Hematopoietic multipotent progenitor cell (in vitro differentiated cells): ENCODE measurements at places on chromosomes 2 and 18.
A peak's percentile ranks its signal among the peaks of the same experiment; 100 is the strongest.

DNA sequence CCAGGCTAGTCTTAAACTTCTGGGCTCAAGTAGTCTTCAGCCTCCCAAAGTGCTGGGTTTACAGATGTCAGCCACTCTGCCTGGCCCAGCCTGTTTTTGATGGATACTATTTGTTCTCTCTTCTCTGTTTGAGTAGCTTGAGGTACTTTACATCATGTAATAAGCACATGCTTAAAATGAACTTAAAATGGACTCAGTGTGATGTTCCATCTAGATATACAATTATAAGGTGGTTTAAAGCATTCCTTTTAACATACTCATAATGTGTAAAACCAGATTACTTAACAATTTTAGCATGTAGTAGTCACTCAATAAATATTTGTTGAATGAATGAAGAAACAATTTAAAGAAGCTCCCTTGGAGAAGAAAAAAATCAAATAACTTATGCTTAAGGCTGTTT is 9.6 kb downstream of the PTPRM start:
- DNase-seq = no peak

DNA sequence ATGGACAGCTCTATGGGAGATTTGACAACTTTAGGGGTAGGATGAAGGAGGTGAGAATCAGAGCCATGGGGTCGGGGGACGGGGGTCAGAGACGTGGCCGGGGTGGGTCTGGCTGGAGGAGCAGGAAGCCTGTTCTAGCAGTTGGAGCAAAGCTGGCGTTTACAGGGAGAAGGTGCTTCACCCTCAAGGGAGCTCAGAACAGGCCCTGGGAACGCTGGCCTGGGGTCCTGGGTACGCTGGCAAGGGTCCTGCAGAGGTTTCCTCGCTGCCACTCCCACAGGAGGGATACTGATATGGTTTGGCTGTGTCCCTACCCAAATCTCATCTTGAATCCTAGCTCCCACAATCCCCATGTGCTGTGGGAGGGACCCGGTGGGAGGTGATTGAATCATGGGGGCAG is 205.0 kb upstream of the ARL4C start:
- no peak for DNase-seq

- DNase-seq = no peak
These were observed 364.4 kb downstream of the ZNF521 start for GRCh38 chr18:24987303-24988252.

DNA sequence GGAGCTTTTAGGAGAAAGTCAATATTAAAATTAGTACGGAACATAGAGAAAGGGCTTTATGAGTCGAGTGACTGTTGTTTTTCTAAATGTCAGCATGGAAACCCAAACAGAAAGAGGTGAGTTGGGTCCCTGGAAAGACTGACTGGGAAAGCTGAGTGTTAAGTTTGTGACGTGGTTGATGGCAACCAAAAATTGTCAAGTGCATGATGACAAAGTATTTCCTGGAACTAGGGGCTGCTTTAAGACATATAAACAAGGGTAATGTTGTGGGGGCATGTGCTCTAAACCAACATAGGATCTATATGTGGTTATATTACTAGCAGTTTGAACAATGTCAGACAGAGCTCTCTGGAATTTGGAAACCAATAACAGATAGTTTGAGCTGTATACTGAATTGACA is 50.9 kb upstream of the GPD2 start:
- DNase-seq = no peak

GRCh38 chr2:67216103-67216502 is 181.0 kb upstream of the ETAA1 start:
- no peak for DNase-seq

DNA sequence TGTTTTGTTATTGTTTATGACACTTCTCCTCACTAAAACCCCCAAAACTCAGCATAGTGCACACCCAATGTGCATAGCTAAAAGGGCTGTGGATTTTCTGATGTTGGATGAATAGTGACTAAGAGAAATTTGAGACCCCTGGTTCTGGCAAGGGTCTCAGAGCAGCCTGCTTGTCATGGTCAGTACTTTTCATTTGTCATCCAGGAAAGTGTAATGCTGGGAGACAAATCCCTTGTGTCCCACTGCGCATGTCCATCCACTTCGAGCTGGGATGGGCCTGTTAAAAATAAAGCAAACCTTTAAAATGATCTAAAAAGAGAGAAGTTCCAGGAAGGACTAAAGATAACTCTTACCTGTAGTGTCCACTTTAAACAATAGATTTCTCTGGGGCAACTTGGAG is 46.9 kb upstream of the LYPD1 start:
- no peak for DNase-seq

GRCh38 chr2:59888015-59888414 is 665.4 kb downstream of the BCL11A start:
- no peak for DNase-seq

DNA sequence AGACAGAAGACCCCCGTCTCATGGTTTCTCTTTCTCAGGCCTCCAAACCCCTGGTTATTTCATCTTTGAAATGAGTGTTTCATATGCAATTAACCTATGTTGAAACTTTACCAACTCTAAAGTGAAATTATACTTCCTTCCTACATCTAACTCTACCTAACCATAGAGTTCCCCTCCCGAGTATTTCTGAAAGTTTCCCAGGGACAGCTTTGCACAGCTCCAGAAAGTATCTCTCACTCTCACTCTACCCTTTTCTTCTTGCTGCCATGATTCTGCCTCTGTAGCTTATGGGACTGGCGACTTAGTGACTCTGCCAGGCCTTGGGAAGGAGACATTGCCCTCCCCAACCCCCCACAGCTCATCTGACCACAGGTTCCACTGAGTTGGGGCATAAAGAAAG is 107.9 kb downstream of the B3GNT2 start:
- no peak for DNase-seq

- no peak for DNase-seq
These were observed 542 bp downstream of the PGAP1 start for GRCh38 chr2:196925768-196926561.

DNA sequence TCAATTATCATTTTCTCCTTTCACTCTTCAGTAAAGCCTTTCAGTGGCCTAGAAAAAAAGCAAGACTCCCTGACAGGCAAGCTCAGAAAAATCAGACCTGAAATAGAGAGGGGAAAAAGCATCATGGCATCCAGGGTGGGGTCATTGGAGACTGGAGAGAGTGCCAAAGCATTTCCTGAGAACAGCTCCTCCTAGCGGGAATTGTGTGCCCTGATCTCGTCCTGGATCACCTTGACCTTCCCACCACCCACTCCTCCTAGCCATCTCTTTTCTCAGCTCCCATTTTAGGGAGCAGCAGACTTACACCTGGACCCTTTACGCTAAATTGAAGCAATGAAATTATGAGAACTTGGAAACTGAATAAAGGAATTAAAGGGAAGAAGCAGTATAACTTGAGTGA is 176.6 kb downstream of the VWC2L start:
- no peak for DNase-seq

GRCh38 chr2:199261936-199262335 is 195.8 kb downstream of the SATB2 start:
- DNase-seq = no peak

- DNase-seq = peak; percentile 76
These were observed 14.3 kb downstream of the SIX3 start for GRCh38 chr2:44955593-44956392.

- DNase-seq = no peak
These were observed 158.2 kb downstream of the SRBD1 start for GRCh38 chr2:45452866-45453265.

DNA sequence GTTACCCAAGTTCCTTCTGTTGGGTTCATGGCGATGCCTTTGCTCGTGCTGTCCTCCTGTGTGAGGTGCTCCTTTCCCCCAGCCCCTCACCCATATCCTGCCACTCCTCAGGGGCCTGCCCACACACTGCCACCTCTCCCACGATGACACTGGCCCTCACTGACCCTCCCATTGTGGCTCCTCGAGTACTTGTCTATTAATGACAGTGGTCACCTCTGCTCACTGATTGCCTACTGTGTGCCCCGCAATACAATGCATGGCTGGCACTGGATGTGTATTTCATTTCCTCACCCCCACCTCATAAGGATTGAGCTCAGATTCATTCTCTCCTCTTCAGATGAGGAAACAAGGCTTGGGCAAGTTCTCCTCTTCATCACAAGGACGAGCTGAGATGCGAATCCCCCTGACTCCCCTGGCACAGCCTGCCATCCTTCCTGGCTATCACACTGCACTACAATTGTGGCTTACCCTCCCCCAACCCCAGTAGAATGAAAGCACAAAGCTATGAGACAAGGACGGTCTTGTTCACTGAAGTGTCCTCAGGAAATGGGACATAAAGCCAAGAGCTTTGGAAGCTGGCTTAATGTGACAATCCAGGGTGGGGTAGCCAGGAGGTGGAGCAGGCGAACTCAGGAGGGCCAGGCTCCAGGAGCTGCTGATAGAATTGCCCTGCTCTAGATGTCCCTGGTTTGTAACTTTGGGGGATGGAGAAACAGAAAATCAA is 93.9 kb upstream of the RAB12 start:
- DNase-seq = no peak

- DNase-seq = no peak
These were observed 28.3 kb downstream of the TCF4 start for GRCh38 chr18:55559739-55560138.

DNA sequence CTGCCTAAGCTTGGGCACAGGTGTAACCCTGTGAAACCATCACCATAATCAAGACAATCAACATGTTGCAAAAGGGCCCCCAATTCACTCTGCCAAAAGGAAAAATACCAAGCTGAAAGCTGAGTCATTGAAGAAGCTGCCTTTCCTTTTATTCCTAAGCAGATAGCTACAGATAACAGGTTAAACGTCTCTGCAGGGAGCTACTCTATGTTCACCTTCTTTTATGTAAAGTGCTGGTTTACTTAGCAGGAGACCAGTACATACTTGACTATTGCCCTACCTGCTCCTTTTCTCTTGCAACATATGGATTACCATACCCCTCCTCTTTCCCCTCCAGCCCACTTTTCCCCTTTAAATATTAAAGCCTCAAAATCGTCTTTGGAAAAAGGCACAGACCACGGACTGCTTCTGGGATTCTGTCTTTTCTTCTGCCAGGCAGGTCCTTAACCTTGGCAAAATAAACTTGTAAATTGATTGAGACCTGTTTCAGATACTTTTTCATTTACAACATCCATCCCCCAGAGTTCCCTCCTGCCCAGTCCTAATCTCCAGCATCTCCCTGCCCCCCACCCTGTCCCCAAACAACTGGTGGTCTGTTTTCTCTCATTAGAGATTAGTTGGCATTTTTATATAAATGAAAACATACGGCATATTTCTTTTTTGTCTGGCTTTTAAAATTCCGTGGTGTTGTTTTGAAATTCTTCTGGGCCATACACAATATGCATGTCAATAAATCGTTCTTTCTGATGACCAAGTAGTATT is 37.8 kb upstream of the LDLRAD4 start:
- no peak for DNase-seq
